Hematopoietic multipotent progenitor cell treated with erythropoietin and hydrocortisone succinate and interleukin-3 and kit ligand, for 15 days (in vitro differentiated cells): ENCODE measurements at places on chromosomes 6 and 20.

GRCh38 chr20:919491-919916 lies 3.4 kb upstream of the ANGPT4 start:
- DNase-seq = no peak

DNA sequence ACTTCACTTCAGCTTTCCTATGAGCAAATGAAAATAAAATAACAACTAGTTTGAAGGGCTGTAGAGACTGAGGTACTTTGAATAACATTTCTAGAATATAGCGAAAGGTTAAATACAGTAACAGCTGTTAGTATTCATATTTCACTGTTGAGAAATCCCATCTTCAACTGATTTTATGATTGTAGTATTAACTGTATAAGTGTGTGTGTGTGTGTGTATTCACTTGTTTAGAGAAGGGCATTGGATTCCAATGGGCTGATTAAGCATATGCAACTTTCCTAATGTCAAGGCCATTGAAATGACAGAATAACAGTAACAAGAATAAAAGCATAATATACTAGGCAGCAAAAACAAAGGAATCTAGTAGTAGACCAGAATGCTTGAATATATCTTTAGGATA lies 957.5 kb upstream of the EPHA7 start:
- no peak for DNase-seq

- peak; percentile 40 for DNase-seq
Measured at GRCh38 chr20:19995220-19995863, 21.8 kb upstream of the NAA20 start.

DNA sequence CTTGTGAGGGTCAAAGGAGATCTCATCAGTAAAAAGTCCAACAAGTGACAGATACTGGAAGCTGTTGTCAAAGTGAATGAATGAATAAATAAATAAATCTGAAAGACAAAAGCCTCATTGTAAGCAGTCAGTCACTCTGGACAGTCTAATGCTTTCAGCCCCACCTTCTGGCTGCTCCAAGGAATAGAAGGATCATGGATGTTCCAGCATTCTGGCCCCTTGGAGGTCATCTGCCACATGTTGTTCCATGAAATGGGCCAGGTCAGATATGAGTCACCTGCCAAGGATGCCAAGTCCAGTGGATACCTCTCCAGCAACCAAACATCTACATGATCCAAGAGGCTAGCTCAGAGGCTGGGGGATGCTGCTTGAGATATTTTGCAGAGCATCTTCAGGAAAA lies 185.6 kb downstream of the BMP7 start:
- DNase-seq = no peak

GRCh38 chr6:44054721-44055559 lies 72.3 kb downstream of the MRPL14 start:
- DNase-seq = no peak

GRCh38 chr6:77774457-77774856 lies 121.6 kb downstream of the MEI4 start:
- no peak for DNase-seq

DNA sequence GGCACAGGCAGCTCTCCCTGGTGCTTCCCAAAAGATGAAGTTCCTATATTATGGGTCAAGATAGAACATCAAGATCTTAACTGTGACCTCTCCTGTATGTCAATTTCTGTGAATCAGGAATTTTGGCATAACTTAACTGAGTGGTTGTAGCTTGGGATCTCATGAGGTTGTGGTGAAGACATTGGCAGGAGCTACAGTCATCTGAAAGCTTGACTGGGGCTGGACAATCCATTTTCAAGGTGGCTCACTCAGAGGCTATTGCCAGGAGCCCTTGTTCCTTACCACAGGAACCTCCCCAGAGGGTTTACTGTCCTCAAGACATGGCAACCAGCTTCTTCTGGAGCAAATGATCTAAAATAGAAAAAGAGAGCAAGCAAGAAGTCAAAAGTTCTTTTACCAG lies 252.2 kb downstream of the ADGB start:
- DNase-seq = no peak

DNA sequence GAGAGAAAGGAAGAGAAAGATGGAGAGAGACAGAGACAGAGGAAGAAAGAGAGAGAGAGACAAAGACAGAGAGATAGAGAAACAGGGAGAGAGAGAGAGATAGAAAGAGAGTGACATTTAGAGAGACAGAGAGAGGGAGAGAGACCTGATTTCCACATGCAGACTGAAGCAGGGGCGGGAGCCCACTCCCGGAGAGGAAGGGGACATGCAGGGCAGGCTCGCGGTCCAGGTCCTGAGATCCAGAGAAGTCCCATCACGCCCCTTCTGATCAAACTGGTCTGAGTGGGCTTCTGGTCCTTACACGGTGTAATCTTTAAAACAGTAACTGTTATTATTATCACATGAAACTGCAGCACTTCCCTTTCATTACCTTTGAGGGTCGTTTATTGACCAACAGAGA lies 62.2 kb downstream of the PHACTR3 start:
- no peak for DNase-seq

DNA sequence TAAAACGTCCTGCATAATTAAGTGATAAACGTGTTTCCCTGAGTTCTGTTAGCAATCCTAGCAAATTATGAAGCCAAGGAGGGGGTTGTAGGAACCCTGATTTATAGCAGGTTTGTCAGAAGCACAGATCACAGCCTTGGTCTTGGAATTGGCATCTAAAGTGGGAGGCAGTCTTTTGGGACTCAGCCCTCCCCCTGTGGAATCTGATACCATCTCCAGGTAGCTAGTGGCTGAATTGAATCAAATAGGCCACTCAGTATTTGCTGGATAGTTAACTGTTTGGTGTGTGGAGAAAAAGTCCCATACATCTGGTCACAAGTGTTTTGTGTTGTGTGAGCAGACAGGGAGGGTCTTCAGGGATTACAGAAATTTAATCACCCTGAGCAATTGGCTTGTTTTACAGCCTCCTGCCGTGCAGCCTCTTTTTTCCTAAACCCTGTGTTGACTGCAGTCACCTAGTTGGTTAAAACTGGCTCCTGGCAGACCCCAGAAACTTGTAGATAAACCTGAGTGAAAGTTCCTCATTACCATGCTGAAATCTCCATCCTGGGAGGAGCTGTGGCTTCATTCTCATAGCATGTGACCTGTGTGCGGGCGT lies 19.0 kb upstream of the KIFC1 start:
- no peak for DNase-seq

- no peak for DNase-seq
Measured at GRCh38 chr6:149064001-149064659, 253.4 kb upstream of the TAB2 start.

DNA sequence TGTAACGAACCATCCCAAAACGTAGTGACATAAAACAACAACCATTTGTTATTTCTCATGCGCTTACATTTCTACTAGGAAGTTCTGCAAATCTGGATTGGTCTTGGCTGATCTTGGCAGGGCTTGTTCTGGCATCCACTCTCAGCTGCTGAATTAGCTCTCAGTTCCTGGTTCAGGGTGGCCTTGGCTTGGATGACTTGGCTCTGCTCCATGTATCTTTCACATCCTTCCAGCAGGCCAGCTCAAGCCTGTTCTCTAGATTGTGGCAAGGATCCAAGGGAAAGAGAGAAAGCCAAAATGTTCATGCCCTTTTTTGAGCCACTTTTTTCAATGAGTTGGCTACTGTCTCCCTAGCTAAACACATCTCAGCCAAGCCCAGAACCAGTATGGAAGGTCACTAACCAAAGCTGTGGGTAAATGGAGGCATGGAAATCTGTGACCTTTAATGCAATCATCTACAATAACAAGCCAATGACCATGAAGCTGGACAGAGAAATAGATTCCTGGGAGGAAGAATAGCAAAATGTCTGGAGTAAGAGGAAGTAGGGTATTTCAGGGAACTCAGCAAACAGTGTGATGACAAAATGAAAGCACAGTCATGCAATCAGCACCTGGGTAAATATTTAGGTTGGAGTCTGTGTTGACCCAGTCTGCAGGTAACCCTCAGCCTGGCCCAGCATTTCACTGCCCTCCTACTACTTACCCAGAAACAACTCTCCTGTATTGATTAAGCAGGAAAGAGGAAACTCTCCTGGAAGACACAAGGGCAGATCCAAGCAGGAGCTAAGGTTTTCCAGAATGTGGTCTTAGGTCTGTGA lies 32.7 kb upstream of the SNAP25 start:
- no peak for DNase-seq

- DNase-seq = no peak
Measured at GRCh38 chr6:2132416-2132815, 113.0 kb downstream of the GMDS start.

DNA sequence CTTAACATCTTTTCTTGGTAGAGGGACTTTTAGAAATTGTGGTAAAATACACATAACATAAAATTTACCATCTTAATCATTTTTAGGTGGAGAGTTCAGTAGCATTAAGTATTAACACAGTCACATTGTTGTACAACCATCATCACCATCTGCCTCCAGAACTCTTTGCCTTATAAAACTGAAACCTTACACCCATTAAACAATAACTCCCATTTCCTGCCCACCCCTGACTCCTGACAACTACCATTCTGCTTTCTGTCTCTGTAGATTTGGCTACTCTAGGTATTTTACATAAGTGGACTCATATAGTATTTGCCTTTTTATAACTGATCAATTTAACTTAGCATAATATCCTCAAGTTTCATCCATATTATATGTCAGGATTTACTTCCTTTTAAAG lies 88.7 kb downstream of the ZHX3 start:
- DNase-seq = no peak

DNA sequence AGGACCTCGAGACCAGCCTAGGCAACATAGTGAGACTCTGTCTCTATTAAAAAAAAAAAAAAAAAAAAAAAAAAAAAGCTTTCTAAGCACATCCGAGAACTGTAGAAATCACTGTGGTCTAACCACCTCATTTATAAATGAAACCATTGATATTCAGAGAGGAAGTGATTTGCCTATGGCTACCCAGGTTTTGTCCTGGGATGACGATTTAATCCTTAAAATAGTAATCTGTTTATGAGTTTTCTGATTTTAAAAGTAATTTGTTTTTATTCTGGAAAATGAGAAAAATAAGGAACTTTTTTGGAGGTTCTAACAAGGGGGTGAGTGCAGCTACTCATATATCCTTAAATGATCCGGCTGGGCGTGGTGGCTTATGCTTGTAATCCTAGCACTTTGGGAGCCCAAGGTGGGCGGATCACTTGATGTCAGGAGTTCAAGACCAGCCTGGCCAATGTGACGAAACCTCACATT lies 6.5 kb upstream of the BTN3A2 start:
- DNase-seq = no peak

GRCh38 chr6:24763578-24763977 lies 11.2 kb upstream of the GMNN start:
- no peak for DNase-seq

DNA sequence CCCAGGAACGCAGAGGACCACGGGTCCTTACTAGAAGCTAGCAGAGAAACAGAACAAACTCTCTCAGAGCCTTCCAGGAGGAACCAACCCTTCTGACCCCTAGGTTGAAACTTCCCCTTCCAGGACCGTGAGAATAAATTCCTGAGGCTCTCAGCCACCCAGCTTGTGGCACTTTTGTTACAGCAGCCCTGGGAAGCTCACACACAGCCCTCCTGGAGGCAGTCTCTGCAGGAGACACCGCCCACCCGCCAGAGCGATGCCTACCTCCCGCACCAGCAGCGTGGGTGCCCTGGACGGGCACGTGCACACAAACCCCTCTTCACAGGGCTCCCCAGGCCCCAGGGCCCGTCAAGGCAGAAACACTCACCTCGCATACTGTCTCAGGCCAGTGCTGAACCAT lies 4.2 kb downstream of the RNASET2 start:
- DNase-seq = no peak

GRCh38 chr6:38567436-38567835 lies 72.3 kb downstream of the BTBD9 start:
- DNase-seq = no peak

DNA sequence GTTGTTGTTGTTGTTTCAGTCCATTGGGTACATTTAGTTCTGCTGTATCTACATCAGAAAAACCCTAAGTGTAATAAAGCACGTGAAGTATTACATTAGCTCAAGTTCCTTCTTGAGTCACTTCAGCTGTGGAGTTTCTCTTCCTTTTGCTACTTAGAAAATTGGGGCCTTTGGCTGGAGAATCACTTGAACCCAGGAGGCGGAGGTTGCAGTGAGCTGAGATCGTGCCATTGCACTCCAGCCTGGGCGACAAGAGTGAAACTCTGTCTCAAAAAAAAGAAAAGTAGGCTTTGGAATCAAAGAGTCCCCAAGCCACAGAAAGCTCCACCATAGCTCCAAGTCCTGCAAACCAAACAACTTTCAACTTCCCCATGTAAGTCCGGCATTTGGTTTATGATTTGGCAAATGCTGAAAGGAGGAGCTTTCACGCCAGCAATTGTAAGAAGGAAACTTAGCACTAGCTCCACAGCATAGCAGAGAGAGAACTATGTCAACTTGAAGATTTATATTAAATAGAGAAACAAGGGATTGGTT lies 56.5 kb upstream of the RNF144B start:
- no peak for DNase-seq

DNA sequence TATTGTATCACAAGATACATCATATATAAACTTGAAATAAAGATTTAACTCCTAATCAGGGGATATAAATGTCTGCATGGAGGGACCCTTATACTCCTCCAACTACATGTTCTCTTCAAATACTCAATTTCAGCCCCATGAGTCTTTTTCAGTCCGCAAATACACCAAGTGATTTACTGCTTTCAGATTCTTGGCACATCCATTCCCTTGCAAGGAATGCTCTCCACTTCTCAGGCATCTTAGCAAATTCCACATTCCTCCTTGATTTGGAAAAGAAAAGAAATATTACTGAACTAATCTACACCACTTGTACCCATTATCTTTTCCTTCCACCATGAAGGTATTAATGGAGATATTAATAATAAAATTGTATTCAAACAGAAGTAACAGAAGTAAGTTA lies 999.4 kb upstream of the GJE1 start:
- DNase-seq = no peak

GRCh38 chr20:21104921-21105320 lies 1.2 kb downstream of the LINC00237 start:
- DNase-seq = no peak

- DNase-seq = no peak
Measured at GRCh38 chr6:85865420-85866369, 223.0 kb upstream of the SYNCRIP start.

DNA sequence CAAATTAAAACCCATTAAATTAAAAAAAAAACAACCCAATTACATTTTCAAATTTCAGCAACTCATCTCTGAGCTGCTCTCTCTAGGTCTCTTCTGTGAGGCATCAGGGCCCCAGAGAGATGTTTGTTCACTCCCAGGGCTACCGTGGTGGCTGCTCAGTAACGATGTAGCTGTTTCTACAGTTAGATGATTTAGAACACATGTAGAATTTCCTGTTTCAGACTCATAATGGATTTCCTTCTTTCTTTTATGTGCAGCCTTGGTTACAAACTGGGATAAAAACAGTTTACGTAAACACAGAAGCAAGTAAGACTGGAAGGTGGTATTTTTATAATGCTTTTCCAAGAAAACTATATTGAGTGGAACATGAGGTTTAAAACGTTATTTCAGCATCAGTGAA lies 116.1 kb upstream of the CCN2 start:
- no peak for DNase-seq

GRCh38 chr20:31542201-31542842 lies 28.1 kb downstream of the HM13 start:
- DNase-seq = no peak

DNA sequence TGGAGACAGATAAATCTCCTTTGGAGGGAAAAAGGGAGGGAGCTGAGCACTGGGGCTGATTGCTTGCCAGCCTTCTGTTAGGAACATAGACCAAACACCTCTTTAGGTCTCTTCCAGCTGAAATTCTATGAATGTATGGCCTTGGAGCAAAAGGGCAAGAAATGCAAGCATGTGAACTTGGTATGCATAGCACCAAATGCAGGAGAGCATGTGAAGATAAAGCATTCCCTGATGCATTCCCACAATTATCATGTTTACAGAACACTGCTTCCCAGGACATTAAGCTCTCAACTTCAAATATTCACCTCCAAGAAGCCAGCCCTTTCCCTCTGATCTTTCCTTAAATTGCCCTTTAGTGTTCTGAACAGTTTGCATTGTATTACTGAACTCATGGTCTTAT lies 15.6 kb downstream of the RIPOR2 start:
- no peak for DNase-seq
